Bladder microvascular endothelial cell (primary cell): ENCODE measurements at places on chromosomes 2 and 18. TPM values are rescaled to one million over a fixed set of nuclear protein-coding genes. Genes with fewer than 3 reads are reported as not detected.

Gene BZW1
- total RNA-seq = 352 and 553 TPM in 2 replicates

Gene SP3
- total RNA-seq = 57.1 and 110 TPM in 2 replicates

Gene TXNDC2
- not detected in 2 replicates for total RNA-seq

Gene PROKR1
- not detected in 2 replicates for total RNA-seq

Gene FEZ2
- 77.1 and 126 TPM in 2 replicates for total RNA-seq

Gene KLF7
- 7.1 and 21.3 TPM in 2 replicates for total RNA-seq

Gene SGPP2
- total RNA-seq = not detected in 2 replicates

Gene SP140L
- total RNA-seq = 4.9 and 16.4 TPM in 2 replicates

Gene GPR45
- total RNA-seq = not detected in 2 replicates

Gene PCARE
- not detected in 2 replicates for total RNA-seq

Gene ZNF385B
- not detected in 2 replicates for total RNA-seq

Gene VWA3B
- total RNA-seq = not detected in 2 replicates

Gene RIOK3
- 45.3 and 71.9 TPM in 2 replicates for total RNA-seq

Gene PDCD1
- not detected in 2 replicates for total RNA-seq

Gene SPP2
- not detected in 2 replicates for total RNA-seq

Gene NYAP2
- total RNA-seq = not detected in 2 replicates

Gene LHCGR
- not detected in 2 replicates for total RNA-seq

Gene ALKAL2
- not detected in 2 replicates for total RNA-seq

Gene C2orf74
- 6.3 and 11.8 TPM in 2 replicates for total RNA-seq

Gene ECEL1
- total RNA-seq = not detected in 2 replicates

Gene MARCHF4
- 3.2 and 5.7 TPM in 2 replicates for total RNA-seq

Gene POTEI
- total RNA-seq = 0.16 and 0.63 TPM in 2 replicates

Gene EPB41L3
- 15.4 and 27.3 TPM in 2 replicates for total RNA-seq

Gene ATOH8
- total RNA-seq = 25.1 and 31.7 TPM in 2 replicates
